T1000 (cell line): ENCODE measurements at places on chromosomes 16 and 17.

- no peak for DNase-seq
Measured at GRCh38 chr17:36918211-36918691, 19.0 kb upstream of the LHX1 start.

GRCh38 chr16:30760001-30760559 lies 1.8 kb downstream of the CFAP119 start:
- DNase-seq = no peak

GRCh38 chr17:39231591-39232551 lies 6.1 kb upstream of the STAC2 start:
- DNase-seq = peak; percentile 27

DNA sequence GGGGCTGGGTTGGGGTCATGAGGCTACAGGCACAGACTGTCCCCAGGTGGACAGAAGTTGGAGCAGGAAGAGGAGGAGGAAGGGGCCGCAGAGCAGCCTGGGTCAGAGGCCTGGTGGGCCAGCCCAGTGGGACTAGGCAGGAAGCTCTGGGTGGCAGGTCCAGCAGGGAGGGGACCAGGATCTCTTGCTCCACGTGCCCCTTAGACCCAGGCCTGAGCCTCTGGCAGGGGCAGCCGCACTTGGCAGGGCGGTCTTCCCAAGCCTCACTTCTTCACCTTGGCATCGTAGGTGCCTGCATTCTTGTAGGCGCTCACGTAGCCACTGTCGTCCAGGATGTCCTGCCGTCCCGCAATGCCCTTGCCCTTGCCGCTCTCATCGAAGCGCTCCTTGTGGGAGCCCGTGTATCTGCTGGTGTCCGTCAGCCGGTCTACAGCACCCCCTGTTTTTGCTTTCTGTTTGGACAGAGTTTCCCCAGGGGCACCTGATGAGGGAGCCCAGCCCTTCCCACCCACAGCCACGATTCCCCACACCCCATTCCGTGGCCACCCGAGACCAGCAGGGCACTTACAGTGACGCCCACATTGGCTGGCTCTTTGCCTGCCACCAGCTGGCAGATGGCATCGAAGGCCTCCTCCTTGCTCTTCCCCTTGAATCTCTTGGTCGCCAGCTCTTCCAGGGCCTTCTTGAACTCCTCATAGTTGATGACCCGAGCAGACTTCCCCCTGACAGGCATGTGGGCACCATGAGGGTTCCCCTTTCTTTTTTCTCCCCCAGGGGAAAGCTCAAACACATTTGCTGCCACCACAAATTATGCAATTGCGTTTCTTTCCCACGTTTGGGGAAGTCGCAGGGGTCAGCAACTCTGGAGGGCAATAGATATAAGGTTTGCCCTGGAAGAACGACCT lies 3.1 kb downstream of the TPPP3 start:
- DNase-seq = no peak

DNA sequence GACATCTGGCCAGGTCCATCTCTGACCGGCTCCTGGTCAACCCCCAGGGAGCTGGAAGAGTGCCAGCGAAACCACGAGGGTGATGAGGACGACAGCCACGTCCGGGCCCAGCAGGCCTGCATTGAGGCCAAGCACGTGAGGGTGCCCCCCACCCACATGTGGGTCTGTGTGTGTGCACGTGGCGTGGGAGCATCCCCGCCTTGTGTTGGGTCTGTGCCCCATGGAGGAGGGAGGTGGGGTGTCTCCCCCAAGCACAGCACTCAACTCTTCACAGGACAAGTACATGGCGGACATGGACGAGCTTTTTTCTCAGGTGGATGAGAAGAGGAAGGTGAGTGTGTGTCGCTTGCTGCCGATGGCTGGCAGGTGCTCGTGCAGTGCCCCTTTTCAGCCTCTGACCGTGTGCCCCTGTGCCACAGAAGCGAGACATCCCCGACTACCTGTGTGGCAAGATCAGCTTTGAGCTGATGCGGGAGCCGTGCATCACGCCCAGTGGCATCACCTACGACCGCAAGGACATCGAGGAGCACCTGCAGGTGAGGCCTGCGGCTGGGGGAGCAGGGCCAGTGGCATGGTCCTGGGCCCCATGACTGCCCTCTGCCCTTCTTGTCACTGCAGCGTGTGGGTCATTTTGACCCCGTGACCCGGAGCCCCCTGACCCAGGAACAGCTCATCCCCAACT lies 1.7 kb downstream of the STUB1 start:
- peak; percentile 26 for DNase-seq

DNA sequence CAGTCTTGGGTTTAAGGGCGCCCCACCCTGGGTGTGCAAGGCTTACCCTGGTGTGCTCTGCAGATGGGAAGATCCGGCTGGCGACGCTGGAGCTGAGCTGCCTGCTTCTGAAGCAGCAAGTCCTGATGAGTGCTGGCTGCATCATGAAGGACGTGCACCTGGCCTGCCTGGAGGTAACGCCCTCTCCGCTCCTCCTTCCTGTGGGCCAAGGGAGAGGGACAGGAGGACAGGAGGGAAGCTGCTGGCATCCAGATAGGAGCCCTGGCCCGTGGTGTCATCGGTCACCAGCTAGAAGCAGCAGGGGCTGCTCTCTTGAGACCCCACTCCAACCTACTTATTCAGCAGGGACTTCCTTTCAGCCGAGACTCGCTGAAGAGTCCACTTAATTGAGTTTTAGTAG lies 97.8 kb downstream of the CLEC16A start:
- DNase-seq = no peak

DNA sequence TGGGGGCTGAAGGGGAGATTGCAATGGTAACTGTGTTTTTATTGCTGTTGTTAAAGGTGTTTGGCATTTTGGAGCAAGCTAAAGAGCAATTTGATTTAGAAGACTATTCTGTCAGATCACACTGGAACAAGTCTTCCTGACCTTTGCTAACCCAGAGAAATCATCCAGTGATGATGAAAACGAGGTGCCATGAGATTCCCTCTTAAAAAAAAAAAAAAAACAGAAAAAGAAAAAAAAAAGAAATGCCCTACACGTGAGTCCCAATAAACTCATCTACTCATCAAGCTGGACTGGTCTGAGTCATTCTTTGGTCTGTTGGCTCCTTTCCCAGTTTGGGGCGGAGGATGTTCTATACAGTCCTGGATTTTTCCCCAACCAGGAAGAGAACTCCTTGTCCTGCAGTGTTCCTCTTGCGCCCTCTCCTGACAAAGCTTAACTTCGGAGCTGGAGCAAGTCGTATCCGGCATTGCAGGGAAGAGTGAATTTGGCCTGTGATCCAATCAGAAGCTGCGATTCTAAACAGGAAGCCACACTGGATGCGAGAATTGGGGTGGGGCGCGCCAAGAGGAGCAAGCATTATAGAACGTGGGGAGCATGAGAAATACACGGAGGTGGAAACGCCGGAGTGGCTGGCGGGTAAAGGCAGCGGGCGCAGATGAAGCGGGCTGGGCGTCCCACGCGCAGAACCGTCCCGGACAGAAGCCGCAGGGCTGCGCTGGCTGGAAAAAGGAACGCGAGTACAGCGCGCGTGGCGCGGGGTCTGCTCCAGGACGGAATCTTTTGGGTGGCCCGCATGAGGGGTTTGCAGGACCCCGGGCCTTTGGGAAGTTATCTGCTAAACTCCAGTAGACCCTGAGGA lies 22.4 kb upstream of the CRYM start:
- DNase-seq = peak; percentile 98

DNA sequence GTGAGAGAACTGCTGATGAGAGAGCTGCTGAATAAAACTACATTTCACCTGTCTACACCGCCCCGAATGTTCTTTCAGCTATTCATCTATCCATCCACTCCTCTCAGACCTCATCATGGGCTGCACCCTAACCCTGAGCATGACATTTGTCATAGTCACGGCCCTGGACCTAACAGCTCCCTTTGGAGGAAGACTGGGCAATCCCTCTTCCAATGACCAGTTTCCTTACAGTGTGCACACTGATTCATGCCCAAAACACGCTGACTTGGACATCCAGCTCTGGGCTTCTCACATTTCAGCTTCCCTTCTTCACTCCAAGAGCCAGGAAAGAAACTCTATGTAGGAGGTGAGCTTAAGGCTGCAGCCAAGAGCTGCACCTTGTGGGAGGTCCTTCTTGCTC lies 41.8 kb upstream of the ARL4D start:
- peak; percentile 44 for DNase-seq

GRCh38 chr16:87528690-87529579 lies 36.1 kb upstream of the ZCCHC14 start:
- no peak for DNase-seq

GRCh38 chr17:78438271-78438691 lies 59.8 kb downstream of the PGS1 start:
- DNase-seq = no peak

DNA sequence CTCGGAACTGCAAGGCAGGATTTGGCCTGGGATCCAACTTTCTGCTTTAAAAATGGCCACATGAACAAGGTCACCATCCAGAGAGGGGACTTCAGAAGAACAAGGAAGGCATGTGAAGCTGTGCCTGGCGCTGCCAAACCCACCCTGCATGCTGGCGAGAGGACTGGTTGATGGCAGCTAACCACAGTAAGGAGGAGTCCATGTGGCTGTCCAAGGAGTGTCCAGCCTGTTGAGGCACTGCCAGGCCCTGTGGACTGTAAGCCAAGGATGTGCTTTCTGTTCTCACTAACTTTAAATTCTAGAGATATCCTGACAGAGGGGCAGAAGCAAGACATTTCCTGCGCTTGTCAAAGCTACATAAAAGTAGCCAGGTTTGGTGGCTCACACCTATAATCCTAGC lies 40.4 kb downstream of the CDK5R1 start:
- DNase-seq = no peak

GRCh38 chr16:51343411-51343810 lies 192.3 kb upstream of the SALL1 start:
- DNase-seq = no peak

- DNase-seq = no peak
Measured at GRCh38 chr16:24372824-24373223, 116.7 kb downstream of the CACNG3 start.

GRCh38 chr16:70696952-70697593 lies 11.2 kb upstream of the MTSS2 start:
- no peak for DNase-seq

DNA sequence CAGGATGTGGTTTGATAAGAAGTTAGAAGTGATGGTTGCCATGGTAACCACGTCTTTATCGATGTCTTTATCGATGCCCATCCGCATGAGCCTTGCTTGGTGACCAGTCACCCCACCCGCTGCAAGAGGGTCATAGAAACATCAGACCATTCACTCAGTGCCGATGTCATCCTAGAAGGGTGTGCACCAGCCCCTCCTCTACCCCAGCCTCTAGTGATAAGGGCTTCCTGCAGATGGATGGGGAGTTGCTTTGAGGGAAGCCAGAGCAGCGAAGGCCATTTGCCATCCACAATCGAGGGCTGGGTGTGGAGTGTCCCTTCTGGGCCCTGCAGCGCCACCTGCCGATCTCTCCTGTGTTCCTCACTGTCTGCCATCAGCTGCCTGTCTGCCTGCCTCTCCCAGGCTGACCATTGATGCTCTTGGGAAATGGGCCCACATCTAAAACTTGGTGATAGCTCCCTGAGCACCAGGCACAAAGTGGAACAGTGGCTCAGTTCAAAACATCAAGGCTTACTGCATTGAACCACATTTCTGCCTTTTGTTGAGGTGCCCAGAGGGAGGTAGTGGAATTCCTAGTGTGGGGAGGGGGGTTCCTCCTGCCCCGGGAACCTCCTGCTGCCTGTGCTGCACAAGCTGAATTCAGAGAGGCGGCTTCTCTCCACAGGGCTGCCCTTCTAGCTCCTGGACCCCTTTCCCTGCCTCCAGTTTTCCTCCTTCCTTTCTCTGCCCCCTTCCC lies 8.9 kb downstream of the CALB2 start:
- DNase-seq = no peak

DNA sequence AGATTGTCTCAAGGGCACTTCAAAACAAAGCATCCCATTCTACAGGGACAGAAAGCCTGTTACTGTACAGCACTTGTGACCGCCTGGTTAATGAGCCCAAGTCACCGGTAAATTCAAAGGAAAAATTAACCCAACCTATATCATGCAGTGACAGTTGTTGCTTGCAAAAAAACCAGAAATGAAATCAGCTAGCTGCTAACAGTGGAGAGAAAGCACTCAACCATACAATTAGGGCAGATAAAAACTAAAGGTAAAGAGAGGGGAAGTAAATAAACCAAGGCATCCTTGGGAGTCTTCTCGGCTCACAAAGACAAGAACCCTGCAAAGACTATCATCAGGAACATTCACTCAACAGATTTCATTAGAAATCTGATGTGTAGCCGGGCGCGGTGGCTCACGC lies 5.9 kb downstream of the RETREG3 start:
- no peak for DNase-seq

- no peak for DNase-seq
Measured at GRCh38 chr16:30535777-30536190, 1.1 kb upstream of the ZNF747 start.

GRCh38 chr17:50181591-50182560 lies 16.1 kb downstream of the SGCA start:
- no peak for DNase-seq

GRCh38 chr17:10144456-10144855 lies 54.0 kb downstream of the GAS7 start:
- no peak for DNase-seq

GRCh38 chr17:60087882-60088669 lies 9.4 kb upstream of the HEATR6 start:
- no peak for DNase-seq

DNA sequence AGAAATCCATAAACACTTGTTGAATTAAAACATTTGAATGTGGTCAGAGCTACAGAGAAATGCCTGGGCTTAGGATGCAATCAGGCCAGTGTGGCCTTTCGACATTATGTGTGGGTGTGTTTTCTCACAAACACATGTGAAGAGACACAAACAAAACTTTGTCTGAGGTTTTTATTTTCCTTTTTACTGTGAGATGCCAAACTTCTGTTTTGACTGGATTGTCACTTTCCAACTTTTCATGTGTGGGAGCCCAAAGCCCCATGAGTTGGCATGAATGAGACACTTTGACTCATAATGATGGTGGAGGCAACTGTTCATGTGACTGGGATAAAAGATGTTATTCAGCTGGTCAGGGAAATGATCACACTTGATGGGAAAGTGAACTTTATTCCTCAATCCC lies 71.9 kb upstream of the GAS7 start:
- DNase-seq = no peak

DNA sequence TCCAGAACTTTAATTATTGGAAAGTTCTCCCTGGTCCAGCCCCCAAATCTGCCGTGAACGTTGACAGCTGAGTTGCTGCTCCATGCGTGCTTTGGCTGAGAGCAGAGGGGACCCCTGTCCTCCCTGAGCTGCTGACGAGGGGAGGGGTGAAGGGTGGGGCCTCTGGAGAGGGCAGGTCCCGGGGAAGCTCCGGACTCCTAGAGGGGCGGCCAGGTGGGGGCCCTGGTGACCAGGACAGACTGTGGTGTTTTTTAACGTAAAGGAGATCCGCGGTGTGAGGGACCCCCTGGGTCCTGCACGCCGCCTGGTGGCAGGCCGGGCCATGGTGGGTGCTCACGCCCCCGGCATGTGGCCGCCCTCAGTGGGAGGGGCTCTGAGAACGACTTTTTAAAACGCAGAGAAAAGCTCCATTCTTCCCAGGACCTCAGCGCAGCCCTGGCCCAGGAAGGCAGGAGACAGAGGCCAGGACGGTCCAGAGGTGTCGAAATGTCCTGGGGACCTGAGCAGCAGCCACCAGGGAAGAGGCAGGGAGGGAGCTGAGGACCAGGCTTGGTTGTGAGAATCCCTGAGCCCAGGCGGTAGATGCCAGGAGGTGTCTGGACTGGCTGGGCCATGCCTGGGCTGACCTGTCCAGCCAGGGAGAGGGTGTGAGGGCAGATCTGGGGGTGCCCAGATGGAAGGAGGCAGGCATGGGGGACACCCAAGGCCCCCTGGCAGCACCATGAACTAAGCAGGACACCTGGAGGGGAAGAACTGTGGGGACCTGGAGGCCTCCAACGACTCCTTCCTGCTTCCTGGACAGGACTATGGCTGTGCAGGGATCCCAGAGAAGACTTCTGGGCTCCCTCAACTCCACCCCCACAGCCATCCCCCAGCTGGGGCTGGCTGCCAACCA lies at the start of gene MC1R:
MC1R (plus strand) TSS at position 410 of the 895 bp plus-strand sequence; CDS start at position 807, 397 bp downstream.
- no peak for DNase-seq
